Activated CD4-positive, alpha-beta memory T cell treated with anti-CD3 and anti-CD28 coated beads for 36 hours (primary cell): ENCODE measurements at places on chromosomes 11 and 22. TPM values are rescaled to one million over a fixed set of nuclear protein-coding genes. Genes with fewer than 3 reads are reported as not detected.

GRCh38 chr11:1817511-1817910 is 17.3 kb upstream of the SYT8 start:
- H3K36me3 ChIP-seq, result no peaks in the 10 kb centered on the region
- no peak overlapping the region for H3K4me3 ChIP-seq
- no peak overlapping the region for H3K27ac ChIP-seq
- H3K27me3 ChIP-seq, result peaks cover 6% of the 10 kb centered on the region
- no peak for DNase-seq

GRCh38 chr22:48955351-48956311 is 872.0 kb downstream of the BRD1 start:
- H3K4me3 ChIP-seq, result no peak overlapping the region
- H3K27ac ChIP-seq, result no peak overlapping the region
- no peak for DNase-seq
- no peaks in the 10 kb centered on the region for H3K36me3 ChIP-seq
- no peaks in the 10 kb centered on the region for H3K4me1 ChIP-seq
- H3K27me3 ChIP-seq, result peaks cover 11% of the 10 kb centered on the region

GRCh38 chr11:35606206-35606605 is 12.1 kb upstream of the FJX1 start:
- H3K36me3 ChIP-seq, result no peaks in the 10 kb centered on the region
- H3K4me1 ChIP-seq, result no peaks in the 10 kb centered on the region
- H3K27ac ChIP-seq, result no peak overlapping the region
- H3K4me3 ChIP-seq, result no peak overlapping the region
- peaks cover 34% of the 10 kb centered on the region for H3K27me3 ChIP-seq
- DNase-seq, result no peak

- H3K36me3 ChIP-seq, result no peaks in the 10 kb centered on the region
- no peak for DNase-seq
- no peak overlapping the region for H3K4me3 ChIP-seq
- H3K27ac ChIP-seq, result no peak overlapping the region
Observed at GRCh38 chr11:7851391-7851790, 54.6 kb upstream of the OR5P2 start.

GRCh38 chr11:100719809-100720221 is 32.7 kb downstream of the ARHGAP42 start:
- no peaks in the 10 kb centered on the region for H3K27me3 ChIP-seq
- H3K4me3 ChIP-seq, result no peak overlapping the region
- DNase-seq, result no peak
- no peaks in the 10 kb centered on the region for H3K4me1 ChIP-seq

DNA sequence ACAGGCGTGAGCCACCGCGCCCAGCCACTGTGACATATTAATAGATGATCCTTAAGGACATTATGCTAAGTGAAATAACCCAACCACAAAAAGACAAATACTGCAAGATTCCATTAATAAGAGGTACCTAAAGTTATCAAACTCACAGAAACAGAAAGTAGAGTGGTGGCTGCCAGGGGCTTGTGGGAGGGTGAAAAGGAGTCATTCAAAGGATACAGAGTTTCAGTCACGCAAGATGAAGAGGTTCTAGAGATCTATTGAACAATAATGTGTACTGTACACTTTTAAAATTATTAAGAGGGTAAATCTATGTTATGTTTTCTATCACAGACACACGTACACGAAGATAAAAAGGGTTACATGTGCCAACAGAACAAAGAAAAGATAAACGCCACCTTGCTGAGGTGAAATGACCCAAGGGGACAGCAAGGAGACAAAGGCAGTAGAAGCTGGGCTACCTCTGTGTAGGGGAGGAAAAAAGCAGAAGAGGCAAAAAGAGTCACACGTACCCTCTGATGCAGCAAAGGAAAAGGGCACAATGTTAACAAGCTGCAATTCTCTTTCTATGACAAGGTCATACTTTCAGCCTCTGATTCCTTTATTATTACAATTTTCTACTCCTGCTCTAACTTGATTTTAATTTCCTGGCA is 65.3 kb downstream of the AMBRA1 start:
- peak overlapping the region; percentile 80 for H3K27ac ChIP-seq
- H3K4me1 ChIP-seq, result peaks cover 35% of the 10 kb centered on the region
- H3K4me3 ChIP-seq, result peak overlapping the region; percentile 5
- DNase-seq, result peak; percentile 40

- no peaks in the 10 kb centered on the region for H3K4me1 ChIP-seq
- H3K4me3 ChIP-seq, result no peak overlapping the region
- H3K27me3 ChIP-seq, result no peaks in the 10 kb centered on the region
- no peaks in the 10 kb centered on the region for H3K36me3 ChIP-seq
- no peak overlapping the region for H3K27ac ChIP-seq
Observed at GRCh38 chr11:66906061-66906733, 49.3 kb downstream of the LRFN4 start.

- no peaks in the 10 kb centered on the region for H3K27me3 ChIP-seq
- DNase-seq, result no peak
- H3K27ac ChIP-seq, result no peak overlapping the region
Observed at GRCh38 chr11:30504468-30504867, 81.7 kb downstream of the MPPED2 start.

DNA sequence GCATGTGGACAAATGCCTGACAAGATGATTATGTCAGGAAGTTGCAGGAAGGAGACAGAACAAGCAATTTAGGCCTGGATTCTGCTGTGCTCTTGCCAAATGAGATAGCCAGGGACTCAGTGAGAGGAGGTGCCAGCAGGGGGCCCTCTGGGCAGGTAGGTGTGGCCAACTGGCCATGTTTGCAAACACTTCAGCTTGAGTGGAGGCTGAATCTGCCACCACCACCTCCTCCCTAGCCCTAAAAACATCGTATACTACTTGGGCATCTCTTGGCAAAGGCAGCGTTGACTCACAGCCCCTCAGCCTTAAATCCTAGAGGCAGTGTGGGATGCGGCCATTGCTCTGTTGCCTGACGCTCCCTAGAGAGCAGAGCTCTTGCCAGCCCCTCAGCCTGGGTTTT is 95.1 kb upstream of the PLET1 start:
- no peak overlapping the region for H3K4me3 ChIP-seq
- H3K36me3 ChIP-seq, result no peaks in the 10 kb centered on the region
- H3K4me1 ChIP-seq, result peaks cover 2% of the 10 kb centered on the region
- no peaks in the 10 kb centered on the region for H3K27me3 ChIP-seq
- no peak for DNase-seq

DNA sequence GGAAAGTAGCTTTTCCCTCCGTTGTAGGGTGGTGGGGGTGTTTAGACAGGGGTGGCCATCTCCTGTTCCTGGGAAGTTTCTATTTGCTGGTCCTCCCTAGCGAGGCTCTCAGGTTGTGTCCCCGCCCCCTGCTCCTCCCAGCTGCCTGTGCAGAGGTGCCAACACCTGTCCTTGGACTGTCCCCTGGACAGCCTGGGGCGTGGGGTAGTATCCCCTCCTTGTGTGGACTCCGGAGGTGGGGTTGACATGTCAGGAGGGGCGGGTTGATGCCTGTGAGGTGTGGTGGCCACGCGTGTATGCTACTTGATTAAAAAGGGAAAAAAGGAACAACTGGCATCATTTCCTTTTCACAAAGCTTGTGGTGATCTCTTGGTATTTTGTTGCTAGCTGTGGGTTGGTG is 14.3 kb upstream of the RANBP1 start:
- no peak for DNase-seq
- H3K4me1 ChIP-seq, result peaks cover 50% of the 10 kb centered on the region
- H3K27me3 ChIP-seq, result no peaks in the 10 kb centered on the region
- H3K36me3 ChIP-seq, result peaks cover 30% of the 10 kb centered on the region

- no peaks in the 10 kb centered on the region for H3K4me1 ChIP-seq
- no peak overlapping the region for H3K4me3 ChIP-seq
- H3K27ac ChIP-seq, result no peak overlapping the region
- H3K27me3 ChIP-seq, result peaks cover 32% of the 10 kb centered on the region
- no peaks in the 10 kb centered on the region for H3K36me3 ChIP-seq
- no peak for DNase-seq
Observed at GRCh38 chr11:35487532-35488078, 37.8 kb downstream of the PAMR1 start.

DNA sequence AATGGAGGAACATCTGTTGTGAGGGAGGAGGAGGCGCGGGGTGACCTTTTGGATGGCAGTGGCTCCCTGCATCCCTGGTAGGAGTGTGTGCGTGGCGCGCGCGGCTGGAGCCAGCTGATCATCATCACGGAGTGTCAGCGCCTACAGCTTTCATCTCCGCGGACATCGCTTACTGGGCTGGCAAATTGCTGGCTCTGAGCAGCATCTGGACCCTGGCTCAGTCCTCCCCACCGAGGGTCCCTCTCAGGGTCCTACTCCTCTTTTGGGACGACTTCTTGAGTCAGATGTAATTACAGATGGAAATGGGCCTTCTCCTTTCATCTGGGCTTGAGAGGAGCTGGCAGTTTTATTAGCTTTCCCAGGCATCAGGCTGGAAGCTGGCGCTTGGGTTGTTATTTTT is 85.3 kb downstream of the CACNA1I start:
- H3K4me3 ChIP-seq, result no peak overlapping the region
- no peaks in the 10 kb centered on the region for H3K27me3 ChIP-seq
- no peak overlapping the region for H3K27ac ChIP-seq

- peak; percentile 62 for DNase-seq
- H3K4me3 ChIP-seq, result peak overlapping the region; percentile 92
- peaks cover 22% of the 10 kb centered on the region for H3K36me3 ChIP-seq
- H3K27me3 ChIP-seq, result no peaks in the 10 kb centered on the region
- H3K27ac ChIP-seq, result peak overlapping the region; percentile 92
Observed at GRCh38 chr11:119100994-119101758, 477 bp downstream of the DPAGT1 start.

DNA sequence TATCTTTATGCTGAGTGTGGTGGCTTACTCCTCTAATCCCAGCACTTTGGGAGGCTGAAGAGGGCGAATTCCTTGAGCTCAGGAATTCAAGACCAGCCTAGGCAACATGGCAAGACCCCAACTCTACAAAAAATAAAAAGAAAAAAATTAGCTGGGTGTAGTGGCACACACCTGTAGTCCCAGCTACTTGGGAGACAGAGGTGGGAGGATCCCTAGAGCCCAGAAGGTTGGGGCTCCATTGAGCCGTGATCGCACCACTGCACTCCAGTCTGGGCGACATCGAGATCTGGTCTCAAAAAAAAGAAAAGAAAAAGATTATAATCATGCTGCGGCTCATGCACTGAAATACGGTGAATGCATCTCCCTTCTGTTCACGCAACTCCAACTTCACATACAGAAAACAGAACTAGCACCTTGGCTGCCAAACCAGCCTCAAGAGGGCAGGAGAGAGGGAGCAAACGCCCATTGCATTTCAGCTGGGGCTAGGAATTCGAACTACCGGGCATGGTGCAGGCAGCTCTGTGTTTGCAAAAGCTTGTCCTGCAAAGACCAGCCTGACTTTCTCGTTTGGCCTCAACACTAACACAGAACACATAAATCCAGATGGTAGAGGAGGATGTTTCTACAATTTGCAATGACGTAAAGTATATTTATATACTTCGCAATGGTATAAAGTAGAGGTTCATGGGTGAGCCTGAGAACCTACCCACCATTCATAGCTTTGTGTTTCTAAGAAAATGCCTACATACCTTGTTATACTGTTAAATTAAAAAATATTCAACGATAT is 6.3 kb upstream of the SYNGR1 start:
- H3K4me3 ChIP-seq, result no peak overlapping the region
- H3K36me3 ChIP-seq, result no peaks in the 10 kb centered on the region
- no peak overlapping the region for H3K27ac ChIP-seq
- H3K27me3 ChIP-seq, result peaks cover 8% of the 10 kb centered on the region

- H3K36me3 ChIP-seq, result peaks cover 28% of the 10 kb centered on the region
- H3K4me1 ChIP-seq, result peaks cover 18% of the 10 kb centered on the region
- no peak overlapping the region for H3K4me3 ChIP-seq
- no peaks in the 10 kb centered on the region for H3K27me3 ChIP-seq
- DNase-seq, result peak; percentile 1
- no peak overlapping the region for H3K27ac ChIP-seq
Observed at GRCh38 chr11:44765026-44765595, 38.3 kb downstream of the TSPAN18 start.

- no peaks in the 10 kb centered on the region for H3K36me3 ChIP-seq
- H3K4me1 ChIP-seq, result no peaks in the 10 kb centered on the region
- no peak overlapping the region for H3K4me3 ChIP-seq
- no peak for DNase-seq
Observed at GRCh38 chr11:39681428-39681827, 1778.0 kb downstream of the LRRC4C start.

- no peak overlapping the region for H3K4me3 ChIP-seq
- no peak overlapping the region for H3K27ac ChIP-seq
- H3K36me3 ChIP-seq, result no peaks in the 10 kb centered on the region
- H3K27me3 ChIP-seq, result no peaks in the 10 kb centered on the region
- no peak for DNase-seq
Observed at GRCh38 chr11:122686111-122686510, 30.6 kb downstream of the UBASH3B start.

DNA sequence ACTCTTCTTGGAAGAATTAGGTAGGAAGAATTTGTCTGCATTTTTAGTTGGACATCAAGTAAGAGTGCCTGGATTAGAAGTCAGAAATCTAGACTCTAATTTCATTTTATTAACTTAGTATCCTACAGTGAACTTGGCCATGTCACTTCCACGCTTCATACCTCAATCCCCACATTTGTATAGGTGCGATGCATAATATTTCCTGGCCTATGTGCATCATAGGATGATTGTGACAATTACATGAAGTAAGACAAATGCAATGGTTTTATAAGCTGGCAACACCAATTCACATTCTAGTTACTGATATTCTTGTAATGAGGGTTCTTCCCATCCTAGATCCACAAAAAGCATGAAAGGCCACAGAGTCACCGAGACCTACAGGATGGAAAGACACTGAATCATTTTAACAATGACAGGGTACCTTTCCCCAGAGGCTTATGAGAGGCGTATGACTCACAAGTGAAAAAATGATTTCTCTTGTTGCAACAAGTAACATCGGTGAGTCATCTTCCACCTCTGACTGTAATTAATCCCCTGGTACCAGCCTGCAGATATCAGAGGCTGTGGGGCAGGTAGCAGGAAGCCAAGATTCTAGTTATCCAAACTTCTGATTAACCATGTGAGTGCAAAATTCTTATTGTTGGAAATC is 56.0 kb upstream of the OR5AK2 start:
- H3K27me3 ChIP-seq, result no peaks in the 10 kb centered on the region
- no peak overlapping the region for H3K4me3 ChIP-seq
- no peaks in the 10 kb centered on the region for H3K4me1 ChIP-seq
- DNase-seq, result no peak
- no peak overlapping the region for H3K27ac ChIP-seq

- H3K4me3 ChIP-seq, result no peak overlapping the region
- no peak for DNase-seq
- H3K4me1 ChIP-seq, result peaks cover 2% of the 10 kb centered on the region
- H3K27ac ChIP-seq, result no peak overlapping the region
- H3K27me3 ChIP-seq, result no peaks in the 10 kb centered on the region
Observed at GRCh38 chr22:21725956-21726649, 9.5 kb downstream of the YPEL1 start.

- no peaks in the 10 kb centered on the region for H3K4me1 ChIP-seq
- H3K4me3 ChIP-seq, result no peak overlapping the region
- no peaks in the 10 kb centered on the region for H3K27me3 ChIP-seq
- no peaks in the 10 kb centered on the region for H3K36me3 ChIP-seq
- no peak for DNase-seq
Observed at GRCh38 chr11:29734287-29734686, 282.5 kb downstream of the KCNA4 start.

- no peaks in the 10 kb centered on the region for H3K36me3 ChIP-seq
- no peak overlapping the region for H3K4me3 ChIP-seq
- DNase-seq, result no peak
Observed at GRCh38 chr22:44369293-44369661, 56.5 kb upstream of the SHISAL1 start.

ADAMTS15 gene
- not detected for total RNA-seq

MLC1 gene
- total RNA-seq, result not detected

SLC22A6 gene
- not detected for total RNA-seq

PARVG gene
- total RNA-seq, result 59.5 TPM

P2RX3 gene
- not detected for total RNA-seq

A4GALT gene
- total RNA-seq, result not detected

HBG2 gene
- total RNA-seq, result not detected

FGF4 gene
- not detected for total RNA-seq

AAMDC gene
- total RNA-seq, result 9.5 TPM

RIMBP3C gene
- total RNA-seq, result not detected

LGR4 gene
- total RNA-seq, result 0.22 TPM
